Endothelial cell (in vitro differentiated cells): ENCODE measurements at places on chromosomes 13 and 19. TPM values are rescaled to one million over a fixed set of nuclear protein-coding genes. Genes with fewer than 3 reads are reported as not detected.

GRCh38 chr19:57473646-57474045 lies 3.7 kb downstream of the ZNF772 start:
- no peak for DNase-seq

- no peak for DNase-seq
These were observed 3.9 kb downstream of the NFIC start for GRCh38 chr19:3370214-3370720.

DNA sequence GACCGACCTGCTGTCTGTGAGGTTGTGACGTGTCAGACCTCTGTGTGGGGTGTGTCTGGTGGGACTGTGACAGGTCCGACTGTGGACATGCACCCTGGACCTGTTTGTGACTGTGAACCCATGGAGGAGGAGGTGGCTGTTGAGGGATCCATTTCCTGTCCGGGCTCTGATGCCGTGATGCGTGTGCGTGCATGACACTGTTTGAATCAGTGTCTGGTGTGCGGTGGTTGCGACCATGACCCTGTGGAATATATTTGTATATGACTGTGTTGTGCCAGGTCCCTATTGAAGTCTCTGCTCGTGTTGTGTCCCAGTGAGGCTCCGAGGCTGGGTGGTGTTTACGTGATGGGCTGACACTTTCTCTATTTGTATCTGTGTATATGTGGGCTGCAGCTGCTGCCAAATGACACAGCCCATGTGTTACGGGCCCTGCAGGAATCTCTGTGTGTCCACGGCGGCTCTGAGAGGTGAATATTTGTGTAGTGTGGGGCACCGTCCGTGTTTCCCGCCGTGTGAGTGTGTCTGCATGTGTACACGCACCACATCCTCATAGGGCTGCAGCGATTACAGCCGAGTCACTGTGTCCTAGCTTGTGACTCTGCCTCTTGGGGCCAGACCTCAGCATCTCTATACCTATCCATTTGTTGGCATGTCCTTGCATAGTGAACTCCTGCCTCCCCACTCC lies 18.3 kb downstream of the CCDC97 start:
- DNase-seq = no peak

NKG7 gene
- not detected for total RNA-seq

DNA sequence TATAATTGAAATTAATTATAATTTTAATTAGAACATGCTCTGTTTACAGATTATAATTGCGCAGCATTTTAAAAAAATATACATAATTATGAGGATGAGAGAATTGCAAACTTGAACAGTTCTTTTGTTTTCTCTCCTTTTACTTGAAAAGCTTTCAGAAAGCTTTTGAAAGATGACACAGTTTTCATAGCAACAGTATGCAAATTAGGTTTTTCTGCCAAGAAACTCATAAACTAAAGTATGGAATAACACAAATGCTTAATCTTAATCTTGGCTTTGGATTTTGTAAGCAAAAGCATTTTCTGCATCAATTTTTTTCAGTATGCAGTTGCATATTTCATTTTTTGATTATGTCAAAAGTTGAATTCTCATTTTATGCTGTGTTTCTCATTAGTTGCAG lies 32.8 kb upstream of the AKAP11 start:
- no peak for DNase-seq

TTC9B gene
- total RNA-seq = 1.1 TPM

ADAMTS10 gene
- 58.7 TPM for total RNA-seq

DNA sequence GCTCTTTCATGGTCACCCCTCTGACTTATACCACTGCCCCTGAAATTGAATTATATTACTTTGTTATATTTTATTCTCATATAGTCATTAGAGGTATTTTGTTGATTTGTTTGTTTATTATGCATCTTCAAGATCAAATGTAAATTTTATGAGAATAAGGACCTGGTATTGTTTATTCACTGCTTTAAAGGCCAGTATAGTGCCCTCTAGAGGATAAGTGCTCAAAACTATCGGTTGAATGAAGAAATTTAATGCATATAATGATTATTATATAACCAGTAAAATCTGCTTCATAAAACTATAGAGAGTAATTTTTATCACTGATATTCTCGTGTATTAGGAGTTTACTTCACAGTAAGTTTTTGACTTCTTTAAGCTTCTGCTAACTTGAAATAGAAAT lies 1401.9 kb downstream of the SLITRK1 start:
- DNase-seq = no peak

KASH5 gene
- total RNA-seq = 0.26 TPM

ZNF254 gene
- 32.3 TPM for total RNA-seq

GRCh38 chr19:55225415-55225958 lies 3.1 kb downstream of the TMEM86B start:
- no peak for DNase-seq
